Left ventricle myocardium inferior (tissue), 1 donor: ENCODE measurements at places on chromosomes 11 and 22. TPM values are rescaled to one million over a fixed set of nuclear protein-coding genes. Genes with fewer than 3 reads are reported as not detected.
A peak's percentile ranks its signal among the peaks of the same experiment; 100 is the strongest.

DNA sequence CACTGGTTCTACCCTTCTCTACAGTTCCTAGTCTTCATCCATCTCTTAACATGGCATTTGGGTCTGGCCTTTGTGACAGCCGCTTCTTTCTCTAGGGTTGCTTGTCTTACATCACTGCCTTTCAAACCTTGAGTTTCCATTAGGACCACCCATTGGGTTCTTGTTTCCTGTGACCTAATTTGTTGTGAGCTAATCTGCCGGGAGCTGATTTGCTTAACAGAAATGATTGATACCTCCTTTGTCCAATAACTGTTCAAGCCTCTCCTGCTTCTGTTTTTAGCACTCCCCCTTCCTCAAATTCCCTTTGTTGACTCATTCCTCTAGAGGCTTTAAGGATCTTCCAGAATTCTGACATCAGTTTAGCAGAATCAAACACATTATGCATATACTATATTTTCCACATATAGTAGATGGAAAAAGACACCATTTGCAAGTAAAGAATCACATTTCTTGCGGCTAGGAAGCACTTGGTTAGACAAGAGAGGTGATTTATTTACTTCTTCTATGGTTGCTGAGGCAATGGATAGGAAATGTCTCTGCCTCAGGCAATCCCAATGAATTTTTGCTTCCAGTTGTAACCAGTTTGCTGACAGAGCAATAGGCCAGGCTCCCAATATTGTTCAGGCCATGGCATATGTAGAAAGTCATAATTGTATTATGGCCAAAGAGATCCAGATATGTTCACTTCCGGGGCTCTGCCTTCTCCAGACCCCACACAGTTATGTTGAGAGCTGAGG lies 130.7 kb downstream of the SNX19 start:
- H3K4me1 ChIP-seq = peaks cover 38% of the 10 kb centered on the region
- DNase-seq = no peak
- H3K36me3 ChIP-seq = no peaks in the 10 kb centered on the region

Gene SNX19
- 56.0 TPM for total RNA-seq

Gene DSCAML1
- 0.19 TPM for total RNA-seq

GRCh38 chr11:85088286-85088685 lies 538.9 kb downstream of the DLG2 start:
- H3K27ac ChIP-seq = no peak overlapping the region
- no peaks in the 10 kb centered on the region for H3K36me3 ChIP-seq
- no peaks in the 10 kb centered on the region for H3K27me3 ChIP-seq
- DNase-seq = no peak

GRCh38 chr22:20246368-20247009 lies 21.6 kb downstream of the RTN4R start:
- H3K27me3 ChIP-seq = no peaks in the 10 kb centered on the region
- no peak for DNase-seq
- H3K27ac ChIP-seq = no peak overlapping the region
- peaks cover 51% of the 10 kb centered on the region for H3K4me1 ChIP-seq
- H3K36me3 ChIP-seq = no peaks in the 10 kb centered on the region
- no peak overlapping the region for H3K4me3 ChIP-seq

Gene NECTIN1
- total RNA-seq = 22.9 TPM

- peak overlapping the region; percentile 84 for H3K27ac ChIP-seq
- H3K27me3 ChIP-seq = no peaks in the 10 kb centered on the region
- H3K4me3 ChIP-seq = no peak overlapping the region
- peaks cover 50% of the 10 kb centered on the region for H3K4me1 ChIP-seq
Observed at GRCh38 chr11:76085270-76085669, 121.0 kb downstream of the WNT11 start.

GRCh38 chr11:2143799-2144543 lies 4.8 kb upstream of the IGF2 start:
- H3K36me3 ChIP-seq = no peaks in the 10 kb centered on the region
- H3K27me3 ChIP-seq = peaks cover 99% of the 10 kb centered on the region
- DNase-seq = no peak

DNA sequence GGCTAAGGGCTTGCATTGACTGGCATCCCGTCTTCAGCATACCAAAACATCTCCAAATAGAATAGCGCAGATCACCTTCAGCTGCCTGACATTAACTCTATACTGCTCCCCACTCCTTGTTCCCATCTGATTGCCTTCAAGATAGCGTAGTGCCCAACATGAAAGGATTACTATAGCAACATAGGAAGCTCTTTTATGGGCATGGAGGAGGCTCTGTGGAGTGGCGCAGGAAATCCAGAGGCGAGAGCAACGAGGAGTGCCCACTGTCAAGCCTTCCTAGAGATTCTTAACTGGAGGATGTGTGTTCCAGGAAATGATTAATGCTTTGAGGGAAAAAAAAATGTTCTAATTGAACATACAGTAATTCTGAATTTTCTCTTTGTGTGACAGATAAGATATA lies 213.3 kb downstream of the CADM1 start:
- no peaks in the 10 kb centered on the region for H3K27me3 ChIP-seq
- no peak for DNase-seq
- H3K36me3 ChIP-seq = no peaks in the 10 kb centered on the region

Gene NOX4
- 3.5 TPM for total RNA-seq

DNA sequence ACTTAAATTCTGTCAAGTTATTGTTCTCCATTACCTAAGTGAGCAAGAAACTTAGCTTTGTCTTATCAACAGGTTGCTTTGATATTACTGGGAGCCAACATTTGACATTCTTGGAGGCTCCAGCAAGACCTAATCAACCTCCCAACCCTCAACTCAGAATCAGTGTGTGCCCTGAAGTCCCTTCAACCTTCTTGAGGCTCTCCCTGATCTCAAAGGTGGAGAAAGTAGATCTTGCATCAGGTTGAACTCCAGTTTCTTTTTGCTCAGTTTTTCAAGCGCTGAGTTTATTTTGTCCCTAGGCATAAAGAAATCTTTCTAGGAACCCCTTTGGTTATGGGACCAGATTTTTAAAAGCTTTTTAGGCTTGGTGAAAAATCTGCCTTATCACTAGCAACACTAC lies 1.4 kb downstream of the FAM111A start:
- H3K27me3 ChIP-seq = no peaks in the 10 kb centered on the region
- DNase-seq = no peak
- peak overlapping the region; percentile 78 for H3K4me3 ChIP-seq
- peaks cover 36% of the 10 kb centered on the region for H3K4me1 ChIP-seq

Gene WNT7B
- total RNA-seq = not detected

Gene KCNQ1OT1
- 0.33 TPM for total RNA-seq

DNA sequence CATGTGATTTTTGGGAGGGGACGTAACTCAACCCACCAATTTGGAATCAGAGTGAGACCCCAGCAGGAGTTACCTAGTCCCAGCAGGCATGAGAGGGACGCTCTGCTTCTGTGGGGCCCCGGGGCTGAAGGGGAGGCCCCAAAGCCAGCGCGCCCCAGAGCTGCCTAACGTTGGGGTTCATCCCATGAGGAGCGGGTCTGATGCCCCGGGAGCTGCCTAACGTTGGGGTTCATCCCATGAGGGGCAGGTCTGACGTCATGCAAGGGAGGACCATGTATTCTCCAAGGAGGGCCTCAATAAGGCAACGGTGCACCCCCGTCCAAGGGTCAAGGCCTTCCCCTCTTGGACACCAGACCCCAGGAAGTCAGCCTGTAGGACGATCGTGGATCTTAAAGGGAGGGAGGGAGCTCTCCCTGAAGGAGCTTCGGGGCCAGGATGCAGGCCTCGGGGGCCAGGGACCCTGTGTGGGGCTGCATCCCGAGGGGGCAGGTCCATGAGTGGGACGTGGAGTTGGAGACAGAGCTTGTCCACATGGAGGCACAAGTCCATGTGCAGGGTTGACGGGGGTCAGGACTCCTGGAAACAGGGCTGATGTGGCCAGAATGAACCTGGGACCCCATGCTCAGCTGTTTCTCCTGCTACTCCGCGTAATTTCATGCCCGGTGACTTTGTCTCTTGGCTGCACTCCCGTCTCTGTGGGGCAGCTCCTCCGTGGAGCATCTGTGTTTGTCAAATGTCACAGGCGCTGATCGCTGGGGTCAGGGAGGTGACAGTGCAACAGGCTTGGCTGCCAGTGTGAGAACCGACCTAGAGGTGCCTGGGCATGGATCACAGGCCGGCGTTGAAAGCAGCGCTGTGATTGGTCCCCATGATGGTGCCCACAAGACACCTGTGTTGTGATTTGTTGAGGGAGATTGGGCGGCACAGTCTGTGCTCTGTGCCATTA lies 1029.1 kb downstream of the BRD1 start:
- no peak overlapping the region for H3K27ac ChIP-seq
- no peak for DNase-seq
- peaks cover 50% of the 10 kb centered on the region for H3K27me3 ChIP-seq
- H3K4me3 ChIP-seq = no peak overlapping the region
- H3K36me3 ChIP-seq = no peaks in the 10 kb centered on the region
- no peaks in the 10 kb centered on the region for H3K4me1 ChIP-seq

GRCh38 chr11:111326824-111327223 lies 28.5 kb downstream of the POU2AF3 start:
- H3K27ac ChIP-seq = no peak overlapping the region
- no peak overlapping the region for H3K4me3 ChIP-seq
- H3K27me3 ChIP-seq = no peaks in the 10 kb centered on the region
- no peak for DNase-seq
- no peaks in the 10 kb centered on the region for H3K36me3 ChIP-seq
- H3K4me1 ChIP-seq = peaks cover 39% of the 10 kb centered on the region

GRCh38 chr22:36770513-36771231 lies 5.2 kb downstream of the IFT27 start:
- no peak overlapping the region for H3K27ac ChIP-seq
- H3K4me1 ChIP-seq = peaks cover 32% of the 10 kb centered on the region
- no peaks in the 10 kb centered on the region for H3K27me3 ChIP-seq
- H3K4me3 ChIP-seq = no peak overlapping the region

Gene KRTAP5-1
- not detected for total RNA-seq

GRCh38 chr11:10323793-10324170 lies 18.9 kb downstream of the ADM start:
- no peak for DNase-seq
- no peaks in the 10 kb centered on the region for H3K36me3 ChIP-seq
- peaks cover 58% of the 10 kb centered on the region for H3K4me1 ChIP-seq
- H3K27ac ChIP-seq = no peak overlapping the region
- H3K4me3 ChIP-seq = no peak overlapping the region

GRCh38 chr11:19816817-19817216 lies 104.2 kb downstream of the NAV2 start:
- no peak overlapping the region for H3K27ac ChIP-seq
- no peaks in the 10 kb centered on the region for H3K36me3 ChIP-seq
- DNase-seq = no peak
- no peak overlapping the region for H3K4me3 ChIP-seq

Gene IGF2
- 75.0 TPM for total RNA-seq

Gene DYNC2H1
- 5.4 TPM for total RNA-seq

GRCh38 chr22:23516304-23516703 lies 63.8 kb downstream of the IGLL1 start:
- H3K4me1 ChIP-seq = peaks cover 15% of the 10 kb centered on the region
- no peaks in the 10 kb centered on the region for H3K36me3 ChIP-seq
- DNase-seq = no peak
- H3K27me3 ChIP-seq = no peaks in the 10 kb centered on the region
- H3K4me3 ChIP-seq = no peak overlapping the region
- no peak overlapping the region for H3K27ac ChIP-seq

DNA sequence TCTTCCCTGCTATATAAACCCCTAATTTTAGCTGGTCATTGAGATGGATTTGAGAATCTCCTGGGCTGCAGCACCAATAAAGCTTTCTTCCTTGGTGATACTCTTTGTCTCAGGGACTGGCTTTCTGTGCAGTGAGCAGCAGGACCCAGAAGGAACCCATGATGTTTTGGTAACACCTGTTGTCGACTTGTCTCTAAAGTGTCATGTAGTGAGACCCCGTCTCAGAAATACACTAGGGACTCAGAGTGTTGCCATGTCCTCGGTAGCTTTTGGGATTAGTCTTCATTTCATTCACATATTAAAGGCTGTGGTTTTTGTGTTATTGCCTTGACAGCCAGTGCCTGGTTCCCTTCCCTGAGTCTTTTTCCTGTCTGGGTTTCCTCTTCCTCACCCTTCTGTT lies 1078.7 kb downstream of the TBC1D22A start:
- no peak overlapping the region for H3K27ac ChIP-seq
- no peak for DNase-seq
- H3K27me3 ChIP-seq = peaks cover 71% of the 10 kb centered on the region
- no peak overlapping the region for H3K4me3 ChIP-seq
- H3K4me1 ChIP-seq = no peaks in the 10 kb centered on the region
